Fibroblast of skin of right quadriceps (primary cell): ENCODE measurements at places on chromosomes 4 and X.

- no peak for DNase-seq
Measured at GRCh38 chrX:75883446-75883845, 98.4 kb upstream of the MAGEE2 start.

- no peak for DNase-seq
Measured at GRCh38 chr4:88549815-88550214, 26.2 kb upstream of the PYURF start.

DNA sequence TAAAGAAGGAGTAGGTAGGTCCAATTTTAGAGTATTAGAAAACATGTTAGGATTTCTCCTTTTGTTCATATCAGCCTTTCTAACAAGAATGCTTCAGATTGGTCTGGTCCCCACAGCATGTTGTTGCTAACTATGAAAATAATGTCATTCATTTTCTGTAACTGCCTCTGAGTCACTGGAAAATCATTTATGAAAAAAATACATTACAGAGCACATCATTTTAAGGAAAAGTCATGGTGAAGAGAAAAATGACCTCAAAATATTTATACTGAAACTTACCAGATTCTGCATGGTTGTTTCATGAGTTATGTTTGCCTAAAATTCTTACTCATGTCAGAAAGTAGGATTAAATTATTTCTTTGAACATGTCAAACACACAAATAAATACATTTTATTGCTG is 35.2 kb downstream of the DTHD1 start:
- DNase-seq, result peak; percentile 20

- DNase-seq, result no peak
Measured at GRCh38 chr4:47337893-47338292, 125.6 kb downstream of the COMMD8 start.

GRCh38 chr4:66372706-66373105 is 702.4 kb upstream of the EPHA5 start:
- DNase-seq, result peak; percentile 15

- peak; percentile 5 for DNase-seq
Measured at GRCh38 chr4:145177511-145177905, 2.9 kb downstream of the OTUD4 start.

DNA sequence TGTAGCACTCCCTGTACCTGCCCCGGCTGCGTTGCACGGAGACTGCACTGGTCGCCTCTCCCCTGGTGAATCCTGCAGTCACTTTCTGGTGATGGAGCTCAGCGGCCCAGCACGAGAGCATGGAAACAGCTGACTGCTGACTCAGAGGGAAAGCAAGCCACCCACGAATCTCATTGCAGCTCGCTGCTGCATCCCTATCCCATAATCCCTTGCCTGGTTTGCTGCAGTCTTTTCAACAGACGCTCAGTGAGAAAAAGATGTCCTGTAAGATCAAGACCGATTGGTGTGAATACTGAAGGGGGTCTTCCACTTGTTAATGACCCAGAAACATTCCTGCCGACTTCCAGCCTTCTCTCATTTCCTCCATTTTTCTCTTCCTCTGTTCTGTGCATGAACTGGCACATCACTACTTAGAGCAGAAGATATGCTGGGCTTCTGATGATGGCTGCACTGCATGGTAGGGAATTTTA is 52.9 kb downstream of the TRIM2 start:
- peak; percentile 76 for DNase-seq

- no peak for DNase-seq
Measured at GRCh38 chr4:133347409-133347808, 198.3 kb downstream of the PCDH10 start.

DNA sequence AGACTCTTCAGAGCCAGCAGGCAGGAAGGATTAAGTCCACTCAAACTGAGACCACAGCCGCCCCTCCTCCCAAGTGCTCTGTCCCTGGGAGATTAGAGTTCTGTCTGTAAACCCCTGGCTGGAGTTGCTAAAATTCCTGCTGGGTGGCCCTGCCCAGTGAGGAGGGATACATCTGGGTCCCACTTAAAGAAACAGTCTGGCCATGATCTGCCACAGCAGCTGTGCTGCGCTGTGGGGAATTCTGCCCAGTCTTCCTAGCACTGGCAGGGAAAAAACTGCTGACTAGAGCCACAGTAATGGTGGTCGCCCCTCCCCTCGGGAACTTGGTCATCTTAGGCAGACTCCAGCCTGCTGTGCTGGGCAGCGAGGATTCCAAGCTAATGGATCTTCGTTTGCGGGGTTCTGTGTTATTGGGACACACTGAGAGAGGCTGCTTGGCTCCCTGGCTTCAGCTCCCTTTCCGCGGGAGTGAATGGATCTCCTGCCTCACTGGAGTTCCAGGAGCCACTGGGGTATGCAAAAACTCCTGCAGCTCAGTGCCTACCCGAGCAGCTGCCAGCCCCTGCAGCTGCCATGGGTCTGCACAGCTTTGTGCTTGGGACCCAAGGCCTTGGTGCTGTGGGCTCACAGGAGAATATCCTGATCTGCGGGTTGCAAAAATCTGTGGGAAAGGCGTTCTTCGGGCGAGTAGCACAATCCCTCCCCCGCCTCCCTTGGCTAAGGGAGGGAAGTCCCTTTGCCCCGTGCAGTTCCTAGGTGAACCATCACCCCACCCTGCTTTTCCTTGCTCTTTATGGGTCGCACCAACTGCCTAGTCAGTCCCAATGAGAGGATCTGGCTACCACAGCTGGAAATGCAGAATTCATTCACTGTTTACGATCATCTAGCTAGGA is 15.7 kb downstream of the ZXDB start:
- no peak for DNase-seq

DNA sequence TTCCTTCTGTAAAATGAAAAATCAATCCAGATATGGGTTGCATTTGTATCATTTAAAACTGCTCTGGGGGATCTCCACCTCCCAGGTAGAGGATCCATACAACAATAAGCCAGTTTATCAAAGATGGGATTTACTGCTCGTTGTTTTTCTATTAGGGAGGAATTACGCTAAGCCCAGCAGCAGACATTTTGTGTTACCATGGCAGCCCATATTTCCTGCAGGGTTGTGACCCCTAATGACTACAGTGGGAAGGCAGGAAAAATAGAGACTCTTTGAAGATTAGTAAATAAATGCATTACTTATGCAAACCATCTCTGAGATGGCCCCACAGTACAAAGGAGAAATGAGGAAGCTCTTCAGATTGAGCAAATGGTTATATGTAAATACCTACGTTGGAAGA is 253.4 kb upstream of the GPR101 start:
- no peak for DNase-seq

DNA sequence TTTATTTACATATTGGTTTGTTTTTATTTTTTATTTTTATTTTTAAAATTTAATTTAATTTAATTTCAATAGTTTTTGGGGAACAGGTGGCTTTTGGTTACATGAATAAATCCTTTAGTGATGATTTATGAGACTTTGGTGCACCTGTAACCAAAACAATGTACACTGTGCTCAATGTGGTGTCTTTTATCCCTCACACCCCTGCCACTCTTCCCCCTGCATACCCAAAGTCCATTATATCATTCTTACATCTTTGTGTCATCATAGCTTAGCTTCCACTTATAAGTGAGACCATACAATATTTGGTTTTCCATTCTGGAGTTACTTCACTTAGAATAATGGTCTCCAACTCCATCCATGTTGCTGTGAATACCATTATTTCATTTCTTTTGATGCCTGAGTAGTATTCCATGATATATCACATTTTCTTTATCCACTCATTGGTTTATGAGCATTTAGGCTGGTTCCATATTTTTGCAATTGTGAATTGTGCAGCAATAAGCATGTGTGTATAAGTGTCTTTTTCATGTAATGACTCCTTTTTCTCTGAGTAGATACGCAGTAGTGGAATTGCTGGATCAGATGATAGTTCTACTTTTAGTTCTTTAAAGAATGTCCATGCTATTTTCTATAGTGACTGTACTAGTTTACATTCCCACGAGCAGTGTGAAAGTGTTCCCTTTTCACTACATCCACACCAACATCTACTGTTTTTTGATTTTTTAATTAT is 157.1 kb downstream of the CPXCR1 start:
- DNase-seq, result no peak

DNA sequence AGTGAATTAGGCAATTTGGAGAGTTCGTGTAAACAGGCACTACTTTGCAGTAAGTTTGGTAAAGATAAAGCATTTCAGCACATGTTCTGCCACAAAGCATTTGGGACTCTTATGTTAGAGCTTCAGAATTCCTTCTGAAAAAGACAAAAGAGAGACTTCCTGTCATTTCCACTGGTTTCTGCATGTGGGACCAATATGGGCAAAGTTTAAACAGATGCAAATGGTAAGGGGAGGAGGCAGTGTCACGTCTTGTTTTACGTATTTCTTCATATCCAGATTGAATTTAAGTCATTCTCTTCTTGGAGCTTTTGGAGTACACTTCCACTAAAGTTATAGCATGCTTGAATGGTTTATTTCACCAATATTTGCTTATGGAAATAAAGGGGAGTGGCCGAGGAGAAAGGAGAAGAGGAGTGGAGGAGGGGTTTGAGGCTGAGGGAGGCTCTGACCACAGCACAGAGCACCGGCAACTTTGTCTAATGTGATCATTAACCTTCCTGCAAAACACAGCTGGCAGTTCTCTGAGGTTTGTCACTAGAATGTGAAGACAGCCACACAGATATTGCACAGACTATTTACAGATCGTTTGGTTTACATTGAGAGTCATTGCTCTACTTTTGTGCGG is at the start of gene APELA:
APELA (plus strand) TSS at position 479 of the 625 bp plus-strand sequence. CDS start 154 bp downstream, outside the sequence.
- DNase-seq, result no peak

GRCh38 chrX:7086384-7086783 is 61.1 kb upstream of the STS start:
- no peak for DNase-seq

GRCh38 chr4:2811830-2812611 is 19.1 kb downstream of the SH3BP2 start:
- DNase-seq, result peak; percentile 42

- DNase-seq, result no peak
Measured at GRCh38 chrX:120464411-120464810, 4.7 kb downstream of the LAMP2 start.

DNA sequence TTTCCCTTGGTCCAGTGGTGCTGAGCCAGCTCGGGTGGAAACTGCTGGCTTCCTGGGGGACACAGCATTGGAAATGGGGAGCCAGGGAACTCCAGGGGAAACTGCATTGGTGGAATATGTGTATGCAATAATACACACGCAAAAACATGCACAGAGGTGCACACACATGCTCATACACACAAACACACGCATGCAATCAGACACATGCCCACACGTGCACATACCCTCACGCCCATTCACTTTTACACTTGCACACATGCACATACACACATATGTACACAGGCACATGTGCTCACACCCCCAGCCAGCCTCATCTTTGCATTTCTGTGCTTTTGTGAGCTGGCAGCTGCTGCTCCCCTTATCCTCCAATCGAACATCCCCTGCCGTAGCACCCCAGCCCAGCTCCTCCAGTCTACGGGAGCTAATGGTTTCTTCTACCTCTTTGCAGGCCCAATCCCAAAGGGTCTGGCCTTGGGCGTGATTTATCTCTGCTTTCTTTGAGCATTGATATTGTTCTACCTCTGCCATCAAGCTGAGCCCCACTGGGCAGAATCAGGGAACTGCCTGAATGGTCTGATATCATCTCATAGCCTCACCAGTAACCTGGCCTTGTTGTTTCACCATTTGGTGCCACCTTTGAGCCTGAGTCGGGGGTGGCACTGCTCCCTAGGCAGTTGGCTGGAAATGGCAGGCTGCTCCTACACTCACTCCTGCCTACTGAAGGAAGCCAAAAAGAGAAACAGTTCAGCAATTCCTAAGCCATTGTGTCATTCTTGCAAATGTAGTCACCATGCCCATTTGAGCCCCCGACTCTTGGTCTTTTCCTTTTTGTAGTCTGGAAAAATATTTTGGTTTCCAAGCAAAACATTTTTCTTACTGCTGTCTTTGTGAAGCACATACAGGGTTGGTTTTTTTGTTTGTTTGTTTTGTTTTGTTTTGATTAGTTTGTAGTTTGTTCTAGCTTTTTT is 104.4 kb upstream of the MAMLD1 start:
- DNase-seq, result peak; percentile 43

DNA sequence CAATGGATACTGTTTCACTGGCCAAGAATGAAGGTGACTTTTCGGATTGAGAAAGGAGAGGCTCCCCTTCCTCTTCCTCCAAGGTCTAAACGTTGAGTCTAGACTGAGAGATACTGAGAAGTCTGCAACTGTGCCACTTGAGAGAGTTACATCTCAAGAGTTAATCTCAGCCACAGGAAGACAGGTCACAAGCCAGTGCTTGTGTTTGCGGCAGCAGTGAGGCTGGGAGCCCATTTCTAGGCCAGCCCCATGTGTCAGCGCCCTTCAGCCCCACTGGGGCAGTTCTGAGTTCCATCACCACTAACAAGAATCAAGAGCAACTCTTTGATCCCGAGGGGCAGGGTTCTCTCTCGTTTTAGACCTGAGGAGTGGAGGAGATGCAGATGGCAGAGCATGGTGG is 7.3 kb upstream of the SEC24D start:
- DNase-seq, result no peak

- DNase-seq, result no peak
Measured at GRCh38 chr4:81804849-81805248, 333.1 kb upstream of the RASGEF1B start.

- DNase-seq, result peak; percentile 99
Measured at GRCh38 chr4:53586121-53586816, 5.0 kb downstream of the LNX1 start.

DNA sequence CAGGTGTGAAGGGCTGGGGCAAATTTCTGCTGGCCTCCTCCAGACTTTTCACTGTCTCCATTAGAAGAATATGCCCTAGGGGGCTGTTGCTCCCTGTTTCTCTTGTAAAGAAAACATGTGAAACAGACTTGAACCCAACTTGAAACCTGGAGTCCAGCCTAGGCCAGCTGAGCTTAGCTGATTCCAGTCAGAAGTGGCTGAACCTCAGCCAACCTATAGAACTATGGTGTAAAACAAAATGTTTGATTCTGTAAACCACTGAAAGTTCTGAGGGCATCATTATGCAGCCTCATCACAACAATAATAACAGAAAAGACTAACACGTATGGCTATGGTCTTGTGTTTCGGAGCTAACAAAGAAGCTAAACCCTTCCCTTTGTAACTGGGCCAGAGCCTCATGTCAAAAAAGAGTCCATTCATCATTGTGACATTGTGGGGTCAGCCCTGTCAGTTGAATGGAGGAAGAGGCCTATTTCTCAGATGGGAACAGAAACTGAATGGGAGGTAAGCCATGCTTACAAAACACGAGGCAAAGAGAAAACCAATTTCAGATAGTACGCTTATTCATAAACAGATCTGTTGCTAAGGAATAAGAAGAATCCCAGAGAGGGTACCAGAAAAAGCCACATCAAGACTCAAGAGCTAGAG is 34.1 kb downstream of the SETD7 start:
- no peak for DNase-seq

DNA sequence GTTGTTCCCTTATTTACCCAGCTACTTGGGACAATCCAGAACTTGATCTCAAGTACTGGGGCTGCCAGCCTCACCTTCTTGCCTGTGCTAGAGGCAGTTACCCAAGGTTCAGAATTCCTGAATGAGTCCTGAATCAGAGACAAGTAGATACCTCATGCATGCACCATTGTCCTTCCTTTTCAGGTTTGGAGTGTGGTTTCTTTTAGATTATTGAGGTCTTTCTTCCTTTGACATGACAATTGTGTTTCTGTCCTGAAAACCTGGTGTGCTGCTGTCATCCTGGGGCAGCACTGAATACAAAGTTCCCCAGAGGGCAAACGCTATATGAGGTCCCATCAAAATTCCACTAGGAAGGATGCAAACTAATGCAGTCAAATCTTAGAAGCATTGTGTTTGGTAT is 3.5 kb downstream of the CXCL2 start:
- no peak for DNase-seq

- no peak for DNase-seq
Measured at GRCh38 chr4:158895797-158896576, 127.2 kb downstream of the FNIP2 start.

GRCh38 chr4:142671516-142671915 is 174.6 kb downstream of the INPP4B start:
- DNase-seq, result no peak
